Activated CD8-positive, alpha-beta memory T cell treated with anti-CD3 and anti-CD28 coated beads, Interleukin-2, amount 50 U/mL, for 48 hours (primary cell): ENCODE measurements at places on chromosomes 11 and 22.

- DNase-seq: no peak
These were observed 19.0 kb upstream of the STK33 start for GRCh38 chr11:8613036-8613435.

DNA sequence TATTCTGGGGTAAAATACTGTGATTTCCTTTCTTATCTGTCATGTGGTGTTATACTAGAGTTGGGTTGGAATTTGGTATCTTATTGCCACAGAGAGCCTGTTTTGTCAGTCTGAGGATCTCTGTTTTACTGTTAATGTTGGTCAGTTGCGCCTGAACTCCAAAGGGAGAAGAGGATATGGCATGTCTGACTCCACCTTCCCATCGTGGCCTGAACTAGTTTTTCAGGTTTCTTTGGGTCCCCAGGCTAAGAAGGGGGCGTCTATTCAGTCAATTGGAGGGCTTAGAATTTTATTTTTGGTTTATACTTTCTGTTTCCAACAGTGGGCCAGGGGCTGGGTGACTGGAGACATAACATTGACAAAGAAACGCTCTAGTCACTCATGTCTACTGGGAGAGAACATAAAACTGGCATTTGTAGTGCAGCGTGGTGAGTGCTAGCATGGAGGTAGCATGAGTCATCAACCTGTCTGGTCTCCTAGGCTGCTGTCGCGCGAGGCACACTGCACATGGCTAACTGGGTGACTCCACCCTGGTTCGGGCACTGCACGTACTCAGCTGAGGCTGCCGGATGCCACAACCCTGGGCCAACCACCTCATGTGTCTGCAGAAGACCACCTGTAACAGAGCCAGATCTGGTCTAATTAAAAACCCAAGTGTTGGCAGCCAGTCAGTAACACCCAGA lies 120.1 kb upstream of the OR9Q1 start:
- DNase-seq: peak; percentile 61

- peak; percentile 89 for DNase-seq
These were observed 9.3 kb downstream of the INS start for GRCh38 chr11:2151500-2152257.

- DNase-seq: no peak
These were observed 54.1 kb upstream of the BDNF start for GRCh38 chr11:27754035-27755017.

DNA sequence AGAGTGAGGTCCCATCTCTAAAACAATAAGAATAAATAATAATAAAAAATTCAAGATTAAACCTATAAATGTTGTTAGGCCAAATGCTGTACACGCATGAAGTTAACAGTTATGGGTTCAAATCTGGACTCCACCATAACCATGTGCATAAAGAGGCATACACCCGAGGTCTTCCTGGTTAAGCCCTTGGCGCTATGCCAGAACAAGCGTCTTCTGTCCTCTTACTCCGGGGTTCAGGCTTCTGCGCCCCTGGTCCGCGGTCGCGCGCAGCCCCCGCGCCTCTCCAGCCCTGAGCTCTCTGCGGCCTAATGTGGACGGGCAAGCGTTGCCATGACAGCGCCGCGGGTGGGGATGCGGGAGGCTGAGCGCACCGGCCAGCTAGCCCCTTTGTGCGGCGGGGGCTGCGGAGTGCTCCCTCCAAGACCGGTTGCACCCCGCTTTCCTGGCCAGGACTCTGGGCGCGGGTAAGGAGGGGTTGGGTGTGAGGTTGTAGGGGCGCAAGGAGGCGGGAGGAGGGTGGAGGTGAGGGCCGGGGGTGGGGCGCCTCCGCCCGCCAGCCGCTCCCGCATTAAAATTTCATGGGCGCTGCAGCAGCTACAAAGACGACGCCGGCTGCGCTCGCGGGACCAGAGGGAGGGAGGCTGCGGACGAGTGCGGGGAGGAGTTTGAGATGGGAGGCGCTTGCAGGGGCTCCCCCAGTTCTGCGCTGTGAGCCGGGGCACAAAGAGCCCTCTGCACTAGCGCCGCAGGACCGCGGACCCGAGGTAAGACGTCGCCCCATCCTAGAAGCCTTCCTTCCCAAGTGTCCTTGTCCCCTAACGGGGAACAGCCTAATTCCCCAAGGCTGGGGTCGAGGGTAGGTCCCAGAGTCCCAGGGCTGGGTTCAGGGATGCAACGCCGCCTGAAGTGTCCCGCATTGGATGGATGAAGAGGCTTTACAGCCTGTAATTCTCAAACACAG lies at the start of gene MIAT:
TSS of gene MIAT (plus strand) at position 698 of the 961 bp plus-strand sequence.
- peak; percentile 84 for DNase-seq

DNA sequence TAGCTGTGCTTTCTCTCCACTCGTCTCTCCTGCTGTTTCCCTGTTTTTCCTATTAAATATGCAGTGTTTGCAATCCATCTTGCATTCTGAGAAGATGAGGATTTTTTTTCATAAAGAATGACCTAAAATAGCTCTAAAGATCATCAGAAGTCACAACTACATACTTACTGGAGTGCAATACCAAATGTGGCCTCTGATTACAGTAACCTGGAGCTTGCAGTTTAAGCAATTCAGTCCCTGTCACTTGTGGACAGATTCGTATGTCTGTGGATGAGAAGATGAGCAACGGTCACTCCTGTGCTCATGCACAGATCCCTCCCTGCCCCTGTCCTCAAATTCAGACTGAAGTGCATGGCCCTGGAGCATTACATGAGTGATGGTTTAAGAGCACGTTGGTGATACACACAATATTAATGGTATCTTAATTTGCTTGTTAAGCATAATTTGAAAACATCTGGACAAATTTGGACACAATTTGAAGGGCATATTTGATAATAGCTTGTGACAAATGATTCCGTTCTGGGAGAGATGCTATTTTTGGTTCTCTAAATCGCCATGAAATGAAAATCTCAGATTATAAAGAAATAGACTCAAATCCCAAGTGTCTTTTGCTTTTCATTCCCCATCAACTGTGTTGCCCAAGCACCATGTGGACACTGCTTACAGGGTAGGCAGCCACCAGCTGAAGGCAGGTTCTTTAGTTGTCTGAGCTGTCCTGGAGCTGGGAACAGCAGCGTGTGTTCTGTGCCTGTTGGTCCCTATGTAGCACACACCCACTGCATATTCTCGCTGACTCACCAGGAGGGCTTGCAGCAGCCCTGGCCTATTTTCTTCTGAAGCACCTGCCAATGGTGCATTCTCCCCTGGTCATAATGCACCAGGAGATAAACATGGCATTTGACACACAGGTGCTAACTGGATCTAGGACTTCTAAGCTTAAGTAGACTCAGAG lies 32.6 kb upstream of the PRAME start:
- no peak for DNase-seq

DNA sequence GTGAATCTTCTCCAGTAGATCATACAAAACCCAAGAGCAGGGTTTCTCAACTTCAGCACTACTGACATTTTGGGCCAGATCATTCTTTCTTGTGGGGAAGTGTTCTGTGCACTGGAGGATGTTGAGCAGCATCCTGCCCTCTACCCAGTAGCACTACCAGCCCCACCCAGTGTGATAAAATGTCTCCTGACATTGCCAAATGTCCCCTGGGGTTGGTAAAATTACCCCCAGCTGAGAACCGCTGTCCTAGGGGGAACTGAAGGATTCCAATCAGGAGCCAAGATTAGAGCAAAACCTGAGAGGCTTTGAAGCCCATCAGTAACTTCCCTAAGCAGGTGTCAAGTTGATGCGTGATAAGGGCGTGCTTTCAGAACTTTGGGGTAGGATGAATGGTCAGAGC lies 61.4 kb upstream of the YWHAH start:
- DNase-seq: no peak

- peak; percentile 83 for DNase-seq
These were observed 43.5 kb downstream of the MYH9 start for GRCh38 chr22:36344106-36344827.

DNA sequence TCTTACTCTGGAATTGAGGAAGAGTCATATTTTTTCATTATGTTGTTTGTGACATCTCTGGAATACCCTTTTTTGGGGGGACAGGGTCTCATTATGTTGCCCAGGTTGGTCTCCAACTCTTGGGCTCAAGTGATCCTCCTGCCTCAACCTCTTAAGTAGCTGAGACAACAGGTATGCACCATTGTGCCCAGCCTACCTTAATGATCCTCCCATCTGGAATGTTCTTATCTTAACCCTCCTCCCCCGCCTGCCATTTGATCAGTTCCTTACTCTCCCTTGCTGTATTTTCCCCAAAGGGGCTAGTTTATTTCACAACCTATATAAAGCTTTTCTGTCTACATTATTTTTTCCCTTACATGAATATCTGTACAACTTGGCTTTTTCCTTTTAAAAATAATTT lies 594.7 kb downstream of the METTL15 start:
- no peak for DNase-seq

GRCh38 chr22:38784035-38784434 lies 9.9 kb downstream of the DNAL4 start:
- DNase-seq: no peak

DNA sequence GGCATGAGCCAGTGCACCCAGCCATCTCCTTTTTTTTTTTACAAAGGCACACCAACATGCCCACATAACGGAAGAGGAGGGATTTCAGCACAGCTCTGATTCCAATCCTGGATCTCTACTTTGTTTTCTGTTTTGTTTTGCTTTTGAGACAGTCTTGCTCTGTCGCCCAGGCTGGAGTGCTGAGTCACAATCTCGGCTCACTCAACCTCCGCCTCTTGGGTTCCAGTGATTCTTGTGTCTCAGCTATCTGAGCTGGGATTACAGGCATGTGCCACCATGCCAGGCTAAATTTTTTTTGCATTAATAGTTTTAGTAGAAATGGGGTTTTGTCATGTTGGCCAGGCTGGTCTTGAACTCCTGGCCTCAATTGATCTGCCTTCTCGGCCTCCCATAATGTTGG lies 28.1 kb downstream of the VSTM5 start:
- no peak for DNase-seq

- DNase-seq: no peak
These were observed 26.9 kb downstream of the SLC6A5 start for GRCh38 chr11:20626279-20626678.

DNA sequence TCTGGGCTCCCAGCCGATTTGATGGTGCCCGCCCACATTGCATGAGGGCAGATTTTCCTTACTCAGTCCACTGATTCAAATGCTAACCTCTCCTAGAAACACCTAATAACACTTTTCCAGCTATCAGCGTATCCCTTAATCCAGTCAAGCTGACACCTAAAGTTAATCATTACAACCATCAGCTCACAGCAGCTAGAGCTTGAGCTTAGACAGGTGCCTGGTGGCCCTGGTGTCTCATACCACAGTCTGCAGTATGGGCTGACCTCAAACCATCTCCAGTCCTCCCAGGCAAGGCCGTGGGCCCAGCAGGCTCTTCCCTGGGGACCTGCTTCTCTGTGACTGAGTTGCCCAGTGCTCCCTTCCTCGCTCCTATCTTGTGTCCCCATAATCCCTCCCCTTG lies 174.4 kb upstream of the NECTIN1 start:
- no peak for DNase-seq

DNA sequence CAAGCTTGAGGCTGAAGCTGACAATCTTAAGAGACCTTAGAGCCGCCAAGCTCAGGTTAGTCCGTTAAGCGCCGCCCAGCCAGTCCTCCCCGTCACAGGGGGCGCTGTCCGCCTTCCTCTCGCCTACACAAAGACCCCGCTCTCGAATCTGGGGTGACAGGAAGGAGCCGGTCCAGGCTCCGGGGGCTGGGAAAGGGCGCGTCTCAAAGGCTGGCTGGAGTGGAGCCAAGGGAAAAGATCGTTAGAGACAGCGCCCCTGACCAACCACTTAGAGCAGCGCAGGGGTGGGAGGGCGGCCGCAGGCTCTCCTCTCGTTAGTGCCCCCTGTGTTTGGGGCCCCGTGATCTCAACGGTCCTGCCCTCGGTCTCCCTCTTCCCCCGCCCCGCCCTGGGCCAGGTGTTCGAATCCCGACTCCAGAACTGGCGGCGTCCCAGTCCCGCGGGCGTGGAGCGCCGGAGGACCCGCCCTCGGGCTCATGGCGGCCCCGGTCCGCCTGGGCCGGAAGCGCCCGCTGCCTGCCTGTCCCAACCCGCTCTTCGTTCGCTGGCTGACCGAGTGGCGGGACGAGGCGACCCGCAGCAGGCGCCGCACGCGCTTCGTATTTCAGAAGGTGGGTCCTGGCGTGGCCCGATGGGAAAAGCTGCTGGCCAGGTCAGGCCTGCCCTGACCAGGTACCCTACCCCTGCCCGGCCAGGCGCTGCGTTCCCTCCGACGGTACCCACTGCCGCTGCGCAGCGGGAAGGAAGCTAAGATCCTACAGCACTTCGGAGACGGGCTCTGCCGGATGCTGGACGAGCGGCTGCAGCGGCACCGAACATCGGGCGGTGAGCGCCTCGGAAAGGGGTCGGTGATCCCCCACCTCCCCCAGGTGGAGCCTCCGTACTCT lies at the start of gene MUS81:
TSS of gene MUS81 (plus strand) at position 156 of the 887 bp plus-strand sequence. CDS start at position 477, 321 bp downstream.
- peak; percentile 98 for DNase-seq

DNA sequence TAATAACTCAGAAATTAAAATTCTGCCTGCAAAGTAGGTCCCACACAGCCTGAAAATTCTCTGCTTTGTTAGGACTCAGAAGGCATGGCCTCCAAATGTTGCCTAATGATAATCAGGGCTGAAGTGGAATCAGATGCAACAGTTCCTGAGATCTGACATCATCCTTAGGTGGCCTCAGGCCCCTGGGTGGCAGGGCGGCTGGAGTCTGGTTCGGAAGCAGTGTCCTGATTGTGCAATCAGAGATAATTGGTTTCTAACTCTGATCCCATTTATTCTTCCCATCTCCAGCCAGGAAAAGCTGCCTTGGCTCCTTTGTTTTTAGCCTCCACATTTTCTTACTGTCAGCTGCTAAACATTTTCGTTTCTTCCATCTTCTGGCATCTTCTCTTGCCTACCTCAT lies 399.3 kb downstream of the OPCML start:
- DNase-seq: no peak

DNA sequence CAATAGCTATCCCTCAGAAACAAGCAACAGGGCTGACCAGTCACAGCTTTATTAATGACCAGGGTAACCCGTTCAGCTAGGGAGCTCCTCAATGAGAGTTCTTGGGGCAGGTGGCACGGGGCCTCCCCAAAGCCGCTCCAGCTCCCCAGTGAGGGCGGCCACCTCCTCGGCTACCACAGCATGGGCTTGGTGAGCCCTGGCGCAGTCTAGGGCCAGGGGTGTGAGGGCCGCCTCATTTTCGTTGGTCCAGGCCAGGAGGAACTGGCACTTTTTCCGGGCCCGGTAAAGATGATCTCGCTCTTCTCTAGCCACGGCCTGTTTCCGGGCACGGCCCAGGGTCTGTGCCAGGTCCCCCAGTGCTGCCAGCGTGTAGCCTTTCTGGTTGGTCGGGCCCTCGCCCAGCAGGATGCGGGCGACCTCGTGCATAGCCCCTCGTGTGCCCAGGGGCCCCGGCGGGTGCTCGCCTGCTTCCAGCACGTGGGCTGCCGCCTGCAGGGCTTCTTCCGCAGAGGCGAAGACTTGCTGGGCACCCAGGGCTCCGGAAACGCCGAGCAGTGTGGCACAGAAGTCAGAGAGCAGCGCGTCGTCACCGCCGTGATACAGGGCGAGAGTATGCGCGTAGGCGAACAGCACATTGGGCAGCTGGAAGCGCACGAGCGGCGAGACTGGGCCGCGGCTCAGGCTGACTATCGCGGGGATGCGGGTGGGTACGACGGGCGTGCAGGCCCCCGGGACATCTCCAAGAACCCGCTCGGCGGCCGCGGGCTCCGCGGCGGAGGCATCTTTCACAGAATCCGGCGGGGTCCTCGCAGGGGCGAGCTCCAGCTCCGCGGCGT lies 913 bp downstream of the ZNHIT2 start:
- peak; percentile 85 for DNase-seq

GRCh38 chr11:117523680-117524079 lies 196.0 kb downstream of the CEP164 start:
- DNase-seq: no peak

- no peak for DNase-seq
These were observed 4.6 kb downstream of the LRRC32 start for GRCh38 chr11:76665921-76666351.
